Esophagus squamous epithelium (tissue), 5 donors: ENCODE measurements at places on chromosomes 6 and 20.

GRCh38 chr6:42896178-42896719 lies 16.8 kb downstream of the RPL7L1 start:
- DNase-seq: no peak

- no peak for DNase-seq
Observed at GRCh38 chr6:166861961-166862286, 94.4 kb downstream of the RNASET2 start.

GRCh38 chr20:50371878-50372769 lies 138.1 kb upstream of the PTPN1 start:
- no peak for DNase-seq

DNA sequence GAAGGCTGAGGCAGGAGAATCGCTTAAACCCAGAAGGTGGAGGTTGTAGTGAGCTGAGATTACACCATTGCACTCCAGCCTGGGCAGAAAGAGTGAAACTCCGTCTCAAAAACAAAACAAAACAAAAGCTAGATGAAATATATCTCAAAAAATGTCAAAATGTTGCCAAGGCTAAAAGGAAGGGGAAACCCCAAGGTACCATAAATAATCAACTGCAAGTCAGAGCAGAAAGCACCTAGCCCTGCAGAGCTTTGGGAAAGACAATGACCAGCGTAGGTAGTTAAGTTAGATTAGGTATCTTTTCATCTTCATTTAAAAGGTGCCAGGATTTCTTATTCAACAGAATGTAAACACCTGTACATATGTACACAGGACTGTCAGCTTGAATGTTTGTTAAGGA lies 33.0 kb downstream of the AKIRIN2 start:
- DNase-seq: no peak

GRCh38 chr20:24781418-24781980 lies 167.6 kb upstream of the CST7 start:
- no peak for DNase-seq

DNA sequence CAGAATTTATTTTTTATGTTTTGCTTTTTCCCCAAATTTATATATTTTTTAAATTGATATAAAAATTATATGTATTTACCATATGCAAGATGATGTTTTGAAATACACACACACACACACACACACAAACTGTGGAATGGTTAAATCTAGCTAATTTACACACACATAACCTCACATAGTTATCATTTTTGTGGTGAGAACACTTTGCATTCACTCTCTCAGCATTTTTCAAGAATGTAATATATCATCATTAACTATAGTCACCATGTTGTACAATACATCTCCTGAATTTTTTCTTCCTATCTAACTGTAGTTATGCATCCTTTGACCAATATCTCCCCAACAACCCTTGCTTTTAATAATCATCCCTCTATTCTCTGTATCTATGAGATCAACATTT lies 52.2 kb downstream of the GFRAL start:
- DNase-seq: no peak

DNA sequence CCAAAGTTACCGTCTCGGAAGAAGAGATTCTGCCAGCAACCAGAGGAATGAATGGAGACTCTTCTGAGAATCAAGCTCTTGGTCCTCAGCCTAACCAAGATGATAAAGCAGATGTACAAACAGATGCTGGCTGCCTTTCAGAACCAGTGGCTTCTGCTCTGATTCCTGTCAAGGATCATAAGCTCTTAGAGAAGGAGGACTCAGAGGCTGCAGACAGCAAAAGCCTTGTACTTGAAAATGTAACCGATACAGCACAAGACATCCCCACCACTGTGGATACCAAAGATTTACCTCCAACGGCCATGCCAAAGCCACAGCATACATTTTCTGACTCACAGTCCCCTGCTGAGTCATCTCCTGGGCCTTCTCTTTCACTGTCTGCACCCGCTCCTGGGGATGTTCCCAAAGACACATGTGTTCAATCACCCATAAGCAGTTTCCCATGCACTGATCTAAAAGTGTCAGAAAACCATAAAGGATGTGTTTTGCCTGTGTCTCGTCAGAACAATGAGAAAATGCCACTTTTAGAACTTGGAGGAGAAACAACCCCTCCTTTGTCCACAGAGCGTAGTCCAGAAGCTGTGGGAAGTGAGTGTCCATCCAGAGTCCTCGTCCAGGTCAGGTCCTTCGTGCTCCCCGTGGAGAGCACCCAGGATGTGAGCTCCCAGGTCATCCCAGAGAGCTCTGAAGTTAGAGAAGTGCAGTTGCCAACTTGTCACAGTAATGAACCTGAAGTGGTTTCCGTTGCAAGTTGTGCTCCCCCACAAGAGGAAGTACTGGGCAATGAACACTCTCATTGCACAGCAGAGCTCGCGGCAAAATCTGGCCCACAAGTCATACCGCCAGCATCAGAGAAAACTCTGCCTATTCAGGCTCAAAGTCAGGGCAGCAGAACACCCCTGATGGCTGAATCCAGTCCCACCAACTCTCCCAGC lies 109.6 kb downstream of the RTN4IP1 start:
- no peak for DNase-seq

- DNase-seq: no peak
Observed at GRCh38 chr6:912871-913835, 220.2 kb upstream of the EXOC2 start.

- no peak for DNase-seq
Observed at GRCh38 chr6:5457983-5458683, 196.8 kb downstream of the FARS2 start.

- DNase-seq: no peak
Observed at GRCh38 chr6:19322691-19323485, 514.3 kb upstream of the ID4 start.

DNA sequence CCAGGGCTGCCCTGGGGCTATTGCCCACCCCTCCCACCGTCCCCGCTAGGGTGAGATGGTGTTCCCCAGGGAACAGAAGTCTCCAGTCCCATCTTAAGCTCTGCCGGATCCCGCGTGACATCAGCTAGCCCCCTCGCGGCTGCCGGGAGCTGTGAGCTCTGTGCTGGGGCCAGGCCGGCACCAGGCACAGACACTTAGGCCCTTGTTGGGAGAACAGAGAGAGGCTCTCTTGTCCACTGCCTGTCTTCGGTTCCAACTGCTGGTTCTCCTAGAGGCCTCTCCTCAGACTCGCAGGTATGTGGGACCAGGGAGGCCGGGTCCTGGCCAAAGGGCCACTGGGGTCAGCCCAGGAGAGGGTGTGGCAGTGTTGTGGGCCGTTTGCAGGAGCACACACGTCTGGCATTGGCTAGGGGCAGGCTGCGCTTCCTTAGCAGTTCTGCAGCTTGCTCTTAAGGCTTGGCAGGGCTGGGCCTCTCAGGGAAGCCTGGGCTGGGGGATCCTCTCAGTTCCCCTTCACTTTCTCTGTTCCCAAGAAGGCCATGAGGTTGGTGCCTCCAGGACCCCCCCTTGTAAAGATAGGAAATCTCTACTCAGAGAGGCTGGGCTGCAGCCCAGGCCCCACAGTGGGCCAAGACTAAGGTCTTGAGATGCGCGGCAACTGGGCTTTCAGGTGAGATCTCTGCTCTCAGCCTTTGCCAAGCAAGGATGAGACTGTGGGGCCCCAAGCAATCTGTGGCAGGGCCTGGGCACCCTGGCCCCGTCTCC lies 6.3 kb downstream of the SGK2 start:
- no peak for DNase-seq

DNA sequence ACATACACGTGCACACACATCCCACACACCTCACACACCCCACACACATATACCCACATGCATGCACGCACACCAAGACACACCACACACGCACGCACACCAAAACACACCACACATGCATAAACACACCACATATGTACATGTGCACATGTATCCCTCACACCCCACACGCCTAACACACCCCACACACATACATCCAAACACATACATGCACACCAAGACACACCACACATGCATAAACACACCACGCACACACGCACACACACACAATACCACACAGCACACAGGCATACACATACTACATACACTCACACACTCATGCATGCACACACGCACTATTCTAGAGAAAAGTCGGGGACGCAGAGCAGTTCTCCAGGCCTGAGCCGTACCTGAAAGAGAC lies 671.5 kb downstream of the PRKN start:
- DNase-seq: no peak

DNA sequence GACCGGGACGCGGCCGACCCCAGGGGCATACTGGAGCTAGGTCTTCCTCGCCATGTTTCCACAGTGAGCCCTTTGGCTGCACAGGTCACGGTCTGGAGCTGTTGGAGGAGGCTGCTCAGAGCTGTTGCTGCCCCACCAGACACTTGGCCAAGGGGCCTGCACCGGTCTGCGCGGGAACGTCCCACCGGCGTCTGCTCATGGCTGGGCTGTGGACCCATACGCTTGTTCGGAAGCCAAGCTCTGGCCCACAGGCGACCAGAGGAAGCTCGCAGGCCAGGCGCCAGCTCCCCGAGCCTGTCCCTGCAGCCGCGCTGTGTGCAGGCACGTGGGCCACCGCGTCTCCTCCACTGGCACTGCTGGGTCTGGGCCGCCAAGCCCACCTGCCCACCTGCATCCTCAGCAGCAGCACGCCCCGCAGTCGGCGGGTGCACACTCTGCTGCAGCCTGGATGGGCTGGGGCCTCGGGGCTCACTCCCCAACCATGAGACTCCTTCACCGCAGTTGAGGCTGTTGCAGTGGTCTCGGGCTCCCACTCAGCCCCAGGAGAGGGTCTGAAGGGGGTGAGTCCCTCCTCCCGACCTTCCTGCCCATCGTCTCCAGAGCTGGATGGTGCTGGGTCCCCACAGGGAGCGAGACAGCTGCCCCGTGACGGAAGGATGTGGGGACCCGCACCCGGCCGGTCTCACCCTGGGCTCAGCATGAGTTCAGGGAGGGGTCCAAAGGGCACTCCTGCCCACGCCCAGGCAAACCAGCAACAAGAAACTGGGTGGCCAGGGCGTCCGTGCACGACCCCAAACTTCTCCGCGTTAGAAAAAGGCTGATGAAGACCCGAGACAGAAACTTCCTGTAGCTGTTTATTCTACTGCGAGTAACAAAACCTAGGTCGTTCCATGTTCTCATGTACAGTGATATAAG lies 15.5 kb upstream of the TCFL5 start:
- no peak for DNase-seq

GRCh38 chr20:23127506-23128279 lies 41.6 kb upstream of the CD93 start:
- no peak for DNase-seq

DNA sequence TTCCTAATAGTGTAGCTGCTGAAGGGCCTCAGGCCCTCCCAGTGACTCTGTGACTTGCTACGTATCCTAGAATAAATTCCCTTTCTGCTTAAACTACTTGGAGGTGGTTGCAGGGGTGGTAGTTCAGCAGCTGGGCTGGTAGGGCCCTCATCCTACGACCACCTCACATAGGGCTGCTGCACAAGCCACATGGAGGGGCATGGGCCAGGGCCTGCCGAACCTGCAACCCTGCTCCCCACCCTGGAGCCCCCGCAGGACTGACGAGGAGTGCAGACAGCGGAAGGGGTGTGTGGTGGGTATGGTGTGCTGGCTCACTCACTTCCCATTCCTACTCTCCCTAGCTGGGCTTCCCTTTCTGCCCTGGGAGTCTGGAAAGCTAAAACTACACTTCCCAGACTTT lies 56.2 kb upstream of the MLN start:
- DNase-seq: no peak

GRCh38 chr6:169236988-169237387 lies 16.7 kb downstream of the THBS2 start:
- DNase-seq: no peak

DNA sequence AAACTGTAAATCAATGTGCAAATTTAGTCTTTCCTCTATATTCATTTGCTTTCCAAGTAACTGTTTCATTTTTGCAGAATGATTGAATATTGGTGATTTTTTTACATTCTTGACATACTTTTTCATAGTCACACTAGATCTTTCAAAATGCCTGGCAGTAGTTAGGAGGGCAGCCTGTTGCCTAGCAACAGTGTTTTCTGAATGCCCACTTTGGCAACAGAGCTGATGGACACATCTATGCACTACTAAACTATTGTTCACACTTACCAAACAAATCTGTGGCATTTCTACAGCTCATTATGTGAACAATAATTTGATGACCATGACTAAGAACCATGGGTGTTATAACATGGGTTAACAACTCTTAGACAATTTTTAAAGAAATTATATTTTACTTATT lies 438.0 kb upstream of the IMPG1 start:
- no peak for DNase-seq

- DNase-seq: no peak
Observed at GRCh38 chr20:454951-455350, 7.4 kb downstream of the TBC1D20 start.

DNA sequence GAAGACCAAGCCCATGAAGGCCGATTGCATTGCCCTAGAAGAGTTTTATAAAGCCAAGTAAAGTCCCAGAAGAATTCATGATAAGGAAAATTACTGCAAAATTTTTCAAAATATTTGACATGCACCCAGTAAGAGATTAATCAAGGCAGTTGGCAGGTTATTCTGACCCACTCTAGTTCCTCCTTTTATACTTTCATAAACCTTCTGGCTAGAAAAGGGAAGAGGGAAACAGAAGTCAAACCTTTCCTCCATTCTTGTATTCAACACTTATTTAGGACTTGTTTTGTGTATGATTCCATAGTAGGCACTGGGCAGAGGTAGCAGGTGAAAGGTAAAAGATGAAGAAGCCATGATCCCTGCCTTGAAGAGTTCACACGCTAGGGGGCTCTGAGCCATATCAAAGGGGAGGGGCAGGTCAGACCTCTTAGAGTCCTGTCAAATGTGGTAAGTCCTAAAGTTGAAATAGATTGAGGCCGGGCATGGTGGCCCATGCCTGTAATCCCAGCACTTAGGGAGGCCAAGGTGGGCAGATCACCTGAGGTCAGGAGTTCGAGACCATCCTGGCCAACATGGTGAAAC lies 85.4 kb downstream of the NDUFAF5 start:
- DNase-seq: no peak

- DNase-seq: no peak
Observed at GRCh38 chr6:168054765-168055560, 24.0 kb downstream of the FRMD1 start.

DNA sequence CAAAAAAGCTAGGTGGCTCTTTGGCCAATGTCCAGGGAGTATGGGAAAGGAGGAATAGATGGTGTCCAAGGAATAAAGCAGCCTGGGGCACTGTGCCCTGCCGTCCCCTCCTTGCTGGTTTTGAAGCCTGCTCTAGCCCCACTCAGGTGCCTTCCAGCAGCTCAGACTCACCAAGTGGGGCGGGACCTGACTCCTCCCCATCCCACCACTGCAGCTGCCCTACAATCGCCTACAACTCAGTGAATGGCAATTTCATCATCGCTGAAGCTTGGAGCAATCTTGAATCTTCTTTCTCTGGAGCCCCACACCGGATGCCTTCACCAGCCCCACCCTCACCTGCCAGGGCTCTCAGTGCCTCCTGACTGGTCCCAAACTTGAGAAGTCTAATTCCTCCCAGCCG lies 56.4 kb upstream of the NXT1 start:
- no peak for DNase-seq

DNA sequence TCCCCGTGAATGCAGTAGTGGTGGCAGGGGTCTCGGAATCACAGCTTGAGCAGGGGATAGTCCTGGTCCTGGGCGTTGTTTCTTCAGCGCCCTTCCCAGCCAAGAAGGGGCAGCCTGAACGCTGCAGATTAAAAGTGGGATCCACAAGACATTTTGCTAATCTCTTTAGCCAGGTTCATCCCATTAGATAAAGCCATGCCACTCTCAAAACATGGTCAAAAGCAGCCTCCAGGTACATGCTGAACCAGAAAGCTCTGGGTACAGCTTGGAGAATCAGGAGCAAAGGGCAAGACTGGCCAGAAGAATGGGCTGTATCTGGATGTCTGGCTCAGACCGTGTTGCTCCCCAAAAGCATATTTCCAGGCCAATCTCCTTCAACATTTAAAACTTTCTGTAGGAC lies at the start of gene PRPH2:
PRPH2 (minus strand) TSS at position 101 of the 400 bp plus-strand sequence. CDS start 263 bp downstream, outside the sequence.
- DNase-seq: no peak
